Spinal cord (tissue), 10 donors: ENCODE measurements at places on chromosomes 5 and 9. TPM values are rescaled to one million over a fixed set of nuclear protein-coding genes. Genes with fewer than 3 reads are reported as not detected.

CYFIP2 gene
- polyA plus RNA-seq = 133 TPM

ATG10 gene
- polyA plus RNA-seq = 6.8 TPM

ADAMTS19 gene
- polyA plus RNA-seq = 0.87 TPM

BSPRY gene
- polyA plus RNA-seq = 0.17 TPM

TTC16 gene
- 0.63 TPM for polyA plus RNA-seq
